ENCODE measurements at places on chromosomes 2 and 18. TPM values are rescaled to one million over a fixed set of nuclear protein-coding genes. Genes with fewer than 3 reads are reported as not detected.

DNA sequence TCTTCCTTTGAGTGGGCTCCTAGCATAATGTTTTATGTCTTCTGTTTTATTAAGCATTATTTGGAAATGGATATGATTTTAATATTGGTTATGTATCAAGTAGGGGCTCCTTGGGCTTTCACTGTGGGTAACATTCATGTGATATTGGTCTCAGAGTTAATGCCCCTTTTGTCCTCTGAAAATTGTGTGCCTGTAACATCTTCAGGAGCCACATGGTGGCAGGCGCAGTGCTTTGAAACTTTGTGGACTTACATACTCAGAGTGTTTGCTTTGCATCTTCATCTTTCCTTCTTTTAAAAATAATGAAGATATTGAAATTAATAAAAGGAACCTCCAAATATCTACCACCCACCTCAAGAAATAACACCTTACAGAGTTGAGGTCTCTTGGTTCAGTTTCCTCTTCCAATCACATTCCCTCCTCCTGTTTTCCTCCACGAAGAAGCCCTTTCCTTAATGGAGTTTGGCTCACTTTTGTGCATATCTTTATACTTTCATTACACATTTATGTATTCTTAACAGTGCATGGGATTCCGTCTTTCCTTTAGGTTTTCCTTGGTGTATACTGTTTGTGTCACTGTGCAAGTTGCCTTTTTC lies 73.5 kb downstream of the LIMS1 start:
- peaks cover 75% of the 10 kb centered on the region for H3K4me1 ChIP-seq
- H3K27me3 ChIP-seq = no peaks in the 10 kb centered on the region

Gene HJURP
- total RNA-seq = 145 TPM

GRCh38 chr2:169509298-169509885 lies at the start of gene KLHL41:
Gene KLHL41 (plus strand): TSS chr2:169509702. CDS start chr2:169509779, 77 bp downstream.
- H3K4me1 ChIP-seq = no peaks in the 10 kb centered on the region
- H3K27ac ChIP-seq = no peak within 1 kb of the TSS
- peaks cover under 1% of the 10 kb centered on the region for H3K27me3 ChIP-seq

Gene CDK5R2
- total RNA-seq = not detected

DNA sequence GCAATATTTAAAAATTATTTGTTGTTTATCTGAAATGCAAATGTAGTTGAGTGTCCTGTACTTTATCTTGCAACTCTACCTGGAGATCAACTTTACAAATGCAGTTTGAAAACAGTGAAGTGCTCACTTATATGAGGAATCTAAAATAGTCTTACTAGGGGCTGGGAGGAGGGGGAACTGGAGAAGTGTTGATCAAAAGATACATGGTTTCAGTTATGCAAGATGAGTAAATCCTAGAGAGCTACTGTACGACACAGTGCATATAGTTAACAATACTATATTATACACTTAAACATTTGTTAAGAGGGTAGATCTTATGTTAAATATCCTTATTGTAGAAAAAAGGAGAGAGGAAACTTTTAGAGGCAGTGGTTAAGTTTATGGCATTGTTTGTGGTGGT lies 241.9 kb downstream of the BCL11A start:
- H3K4me3 ChIP-seq = no peak overlapping the region
- H3K36me3 ChIP-seq = peaks cover 1% of the 10 kb centered on the region
- no peak for DNase-seq
- no peak overlapping the region for H3K27ac ChIP-seq
- H3K4me1 ChIP-seq = peaks cover 36% of the 10 kb centered on the region

GRCh38 chr18:59448546-59448945 lies 89.5 kb upstream of the LMAN1 start:
- no peak for DNase-seq
- no peaks in the 10 kb centered on the region for H3K4me1 ChIP-seq
- H3K36me3 ChIP-seq = no peaks in the 10 kb centered on the region

Gene DPYSL5
- total RNA-seq = not detected

DNA sequence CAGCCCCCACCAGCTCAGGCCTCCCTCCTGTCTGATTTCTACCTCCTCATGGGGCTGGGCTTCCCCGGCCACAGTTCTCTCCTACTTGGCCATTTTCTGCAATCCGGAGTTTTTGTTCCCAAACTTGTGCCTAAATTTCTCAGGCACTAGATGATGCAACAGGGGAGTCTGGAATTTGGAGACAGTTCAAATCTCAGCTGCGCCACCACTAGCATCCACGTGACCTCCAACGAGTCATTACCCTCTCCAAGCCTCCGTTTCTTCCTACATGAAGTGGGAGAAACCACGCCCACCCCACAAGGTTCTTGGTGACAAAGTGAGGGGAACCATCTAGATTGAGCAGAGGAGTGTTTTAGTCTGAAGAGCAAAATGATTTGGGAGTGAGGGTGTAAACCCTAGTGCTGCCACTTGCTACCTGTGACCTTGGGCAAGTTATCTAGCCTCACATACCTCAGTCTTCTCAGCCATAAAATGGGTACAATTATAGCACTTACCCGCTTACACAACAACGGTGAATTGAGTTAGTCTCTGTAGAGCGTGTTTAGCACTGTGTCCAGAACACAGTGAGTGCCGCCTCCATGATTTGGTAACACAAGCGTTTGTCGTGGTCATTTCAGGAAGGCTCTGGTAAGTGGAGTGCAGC lies 61.4 kb upstream of the ASAP2 start:
- no peak overlapping the region for H3K27ac ChIP-seq
- H3K27me3 ChIP-seq = peaks cover 24% of the 10 kb centered on the region
- H3K36me3 ChIP-seq = no peaks in the 10 kb centered on the region
- DNase-seq = no peak
- H3K4me1 ChIP-seq = peaks cover 8% of the 10 kb centered on the region
- H3K4me3 ChIP-seq = no peak overlapping the region

Gene PKDCC
- not detected for total RNA-seq

DNA sequence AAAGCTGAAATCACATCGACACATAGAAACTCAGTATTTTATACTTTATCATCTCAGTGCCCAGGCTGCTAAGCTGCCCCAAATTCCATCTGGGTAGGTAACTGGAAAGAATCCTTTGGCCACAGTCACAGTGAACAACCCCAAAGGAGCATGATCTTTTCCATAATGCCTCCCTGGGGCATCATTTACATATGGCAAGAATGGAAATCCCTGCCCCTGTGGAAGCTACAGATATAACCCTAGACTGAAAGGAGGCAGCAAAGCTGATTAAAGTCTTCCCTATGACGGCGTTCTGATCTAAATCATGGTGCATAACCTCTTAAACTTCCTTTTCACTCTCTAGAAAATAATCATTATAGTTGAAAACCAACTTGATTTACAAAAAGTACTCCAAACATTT lies 41.5 kb downstream of the MAP3K19 start:
- H3K27me3 ChIP-seq = peaks cover 28% of the 10 kb centered on the region
- DNase-seq = no peak
- H3K4me3 ChIP-seq = no peak overlapping the region
- H3K4me1 ChIP-seq = peaks cover 14% of the 10 kb centered on the region

- peaks cover 6% of the 10 kb centered on the region for H3K4me1 ChIP-seq
- H3K4me3 ChIP-seq = no peak within 1 kb of the TSS
- DNase-seq = peak; percentile 47
- H3K36me3 ChIP-seq = peaks cover 31% of the 10 kb centered on the region
Observed at GRCh38 chr2:27441958-27442919, at the start of gene KRTCAP3. Gene KRTCAP3 (plus strand): TSS chr2:27442381. CDS start chr2:27442413, 32 bp downstream.

- no peaks in the 10 kb centered on the region for H3K4me1 ChIP-seq
- no peak overlapping the region for H3K27ac ChIP-seq
- H3K4me3 ChIP-seq = no peak overlapping the region
- no peak for DNase-seq
- no peaks in the 10 kb centered on the region for H3K27me3 ChIP-seq
Observed at GRCh38 chr2:24875272-24875671, 44.8 kb downstream of the ADCY3 start.

DNA sequence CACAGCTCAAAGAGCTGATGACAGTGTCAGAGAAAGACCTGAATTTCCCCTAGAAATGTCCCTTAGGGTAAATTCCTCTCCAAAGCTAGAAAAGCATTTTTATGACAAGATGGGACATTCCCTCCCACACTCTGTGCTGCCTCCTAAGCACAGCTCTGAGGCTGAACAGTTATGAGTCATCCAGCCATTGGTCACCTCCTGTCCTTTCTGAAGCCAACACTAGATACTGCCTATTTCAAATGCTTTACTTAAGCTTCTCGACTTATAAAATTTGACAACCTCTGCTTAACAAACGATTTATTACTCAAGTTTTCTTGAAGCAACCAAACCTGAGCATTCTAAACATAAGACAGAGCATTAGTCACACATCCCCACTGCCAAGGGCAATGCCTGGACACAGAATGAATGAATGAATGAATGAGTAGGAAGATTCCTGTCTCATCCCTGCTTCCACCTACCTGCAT lies 35.4 kb downstream of the B4GALT6 start:
- H3K4me1 ChIP-seq = peaks cover 15% of the 10 kb centered on the region
- no peak overlapping the region for H3K27ac ChIP-seq
- DNase-seq = no peak
- peaks cover 46% of the 10 kb centered on the region for H3K27me3 ChIP-seq
